Epithelial cell of esophagus (primary cell): ENCODE measurements at places on chromosomes 5 and 9.

DNA sequence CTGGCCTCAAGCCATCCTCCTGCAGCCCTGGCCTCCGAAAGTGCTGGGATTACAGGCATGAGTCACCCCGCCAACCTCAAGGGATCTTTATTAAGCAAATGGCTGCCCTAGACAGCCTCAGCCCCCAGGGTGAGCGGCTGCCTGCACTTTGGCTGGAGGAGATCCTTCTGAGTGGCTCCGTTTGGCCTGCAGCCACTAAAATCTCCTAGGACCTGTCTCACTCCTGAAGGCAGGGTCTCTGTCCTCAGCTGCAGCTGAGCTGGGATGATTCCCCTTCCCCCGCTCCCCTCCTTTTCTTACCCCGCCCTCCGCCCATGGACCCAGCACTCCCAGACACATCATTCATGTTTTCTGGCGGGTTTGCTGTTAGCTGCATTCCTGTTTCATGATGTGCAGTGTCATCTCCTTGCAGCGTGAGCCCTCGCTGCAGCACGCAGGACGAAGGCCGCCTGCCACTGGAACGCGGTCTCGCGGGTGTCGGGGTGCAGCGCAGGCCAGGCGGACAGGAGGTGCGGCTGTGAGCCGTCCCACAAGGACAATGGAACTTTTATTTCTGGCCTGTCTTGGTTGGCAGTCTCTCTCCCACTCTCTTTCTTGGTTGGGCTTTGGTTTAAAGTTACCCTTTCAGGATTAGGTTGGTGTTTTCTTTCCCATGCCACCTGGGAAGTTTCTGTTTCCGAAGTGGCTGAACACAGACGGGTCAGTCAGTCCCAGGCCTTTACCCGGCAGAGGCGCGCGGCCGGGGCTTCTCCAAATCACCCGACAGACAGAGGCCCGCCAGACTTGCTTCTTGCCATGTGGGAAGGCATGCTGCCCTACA is 137.1 kb downstream of the FOXD1 start:
- DNase-seq: peak; percentile 89

DNA sequence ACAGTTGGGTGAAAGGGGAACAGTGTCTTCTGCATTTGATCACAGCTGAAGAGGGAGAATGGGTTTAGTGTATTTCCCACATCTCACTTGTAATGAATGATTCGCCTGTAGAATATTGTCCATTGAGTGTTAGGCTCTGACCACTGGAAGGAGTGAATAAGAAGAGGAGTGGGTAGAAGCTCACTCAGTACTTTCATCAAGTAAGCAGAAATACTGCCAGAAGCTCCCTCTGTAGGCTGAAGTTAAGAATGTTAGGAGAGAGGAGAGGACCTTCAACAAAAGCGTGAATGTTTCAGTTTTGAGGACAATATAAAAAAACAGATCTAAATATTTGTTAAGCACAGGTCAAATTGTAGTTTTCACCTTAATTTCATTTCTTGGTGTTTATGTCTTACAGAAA is 27.5 kb downstream of the FSD1L start:
- DNase-seq: peak; percentile 27

- DNase-seq: peak; percentile 30
Observed at GRCh38 chr5:139658928-139659667, 10.9 kb downstream of the CXXC5 start.

DNA sequence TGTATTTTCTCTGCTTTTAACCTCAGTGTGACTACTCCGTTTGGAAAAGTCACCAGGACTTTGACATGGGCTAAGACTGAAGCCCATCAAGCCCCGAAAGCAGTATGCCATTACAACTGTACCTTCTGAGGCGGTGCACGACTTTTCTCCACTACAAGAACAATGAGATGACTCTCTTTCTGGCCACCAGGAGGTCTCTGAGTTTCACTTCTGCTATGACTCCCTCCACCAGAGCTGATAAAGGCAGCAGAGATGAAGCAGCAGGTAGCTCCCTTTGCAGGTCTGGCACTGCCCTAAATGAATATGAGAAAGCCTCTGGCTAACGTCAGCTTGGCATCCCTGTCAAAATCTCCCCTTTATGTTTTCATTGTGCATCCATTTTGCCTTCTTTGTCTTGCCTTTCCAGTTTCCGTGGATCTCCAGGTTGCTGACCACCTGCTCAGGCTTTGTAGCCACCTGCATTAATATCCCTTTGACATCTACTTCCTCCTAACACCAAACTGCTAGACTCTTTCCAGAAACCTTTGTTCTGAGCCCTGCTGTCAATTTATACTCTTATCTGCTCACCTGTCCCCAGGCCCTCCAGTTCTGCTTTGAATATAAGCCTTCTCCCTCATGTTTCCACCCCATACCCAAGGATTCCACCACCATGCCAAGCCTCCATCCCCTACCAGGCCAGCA is 221.7 kb downstream of the ZNF608 start:
- no peak for DNase-seq

- peak; percentile 33 for DNase-seq
Observed at GRCh38 chr9:36165826-36166167, 3.4 kb upstream of the CCIN start.

DNA sequence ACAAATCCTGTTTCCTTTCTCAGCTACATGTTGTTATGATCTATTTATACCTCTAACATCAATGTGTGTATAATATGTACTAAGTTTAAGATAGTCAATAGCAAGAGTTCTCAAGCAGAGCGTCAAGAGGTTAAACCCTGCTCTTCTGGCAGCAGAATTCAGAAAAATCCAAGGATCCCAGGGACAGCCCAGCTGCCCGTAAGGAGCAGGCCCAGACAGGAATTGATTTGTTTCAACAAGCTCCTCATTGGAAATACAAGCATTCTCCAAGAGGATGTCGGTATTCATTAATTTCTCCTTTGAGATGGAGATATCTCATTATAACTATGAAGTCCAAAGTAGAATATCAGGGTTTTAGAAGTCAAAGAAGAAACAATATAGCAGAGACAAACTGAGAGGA is 14.9 kb downstream of the EFNA5 start:
- peak; percentile 91 for DNase-seq

GRCh38 chr5:116361171-116361967 is 213.3 kb downstream of the SEMA6A start:
- DNase-seq: peak; percentile 59

DNA sequence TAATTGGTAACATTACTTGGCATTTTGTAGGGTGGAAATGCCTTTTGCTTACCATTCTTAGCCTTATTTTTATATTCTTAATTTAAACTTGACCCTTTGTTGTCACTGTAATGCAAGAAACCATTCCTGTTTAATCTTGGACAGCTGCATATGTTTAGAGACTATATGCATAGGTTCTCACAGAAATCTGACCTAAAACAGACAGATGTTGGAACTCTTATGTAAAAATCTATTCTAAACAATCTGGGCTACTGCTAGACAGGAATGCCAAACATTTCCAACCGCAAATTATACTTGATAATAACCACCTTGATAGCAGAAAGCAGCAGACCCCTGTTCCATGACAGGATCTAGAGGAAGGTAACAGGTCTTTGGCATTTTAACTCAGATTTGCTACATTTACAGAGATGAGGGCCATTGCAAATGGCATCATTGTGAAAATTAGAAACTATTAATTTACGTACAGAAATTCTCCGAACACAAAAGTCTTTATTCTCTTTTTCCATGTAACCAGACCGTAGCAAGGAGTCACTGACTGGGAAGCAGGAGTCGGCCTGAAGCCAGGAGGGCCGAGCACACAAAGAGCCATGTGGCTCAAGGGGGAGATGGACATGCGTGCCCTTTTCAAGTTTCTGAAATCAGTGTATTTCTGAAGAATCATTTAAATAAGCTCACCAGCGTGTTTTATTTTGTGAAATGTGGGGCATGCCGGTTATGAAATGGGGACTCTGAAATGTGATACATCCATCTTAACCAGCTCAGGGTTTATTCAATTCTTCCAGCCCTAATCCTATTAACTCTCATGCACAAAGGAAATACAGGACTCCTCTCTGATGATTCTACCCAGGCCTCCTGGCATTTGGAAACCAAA is 139.3 kb downstream of the AOPEP start:
- no peak for DNase-seq

GRCh38 chr5:180141068-180141660 is 67.8 kb downstream of the RASGEF1C start:
- DNase-seq: no peak

DNA sequence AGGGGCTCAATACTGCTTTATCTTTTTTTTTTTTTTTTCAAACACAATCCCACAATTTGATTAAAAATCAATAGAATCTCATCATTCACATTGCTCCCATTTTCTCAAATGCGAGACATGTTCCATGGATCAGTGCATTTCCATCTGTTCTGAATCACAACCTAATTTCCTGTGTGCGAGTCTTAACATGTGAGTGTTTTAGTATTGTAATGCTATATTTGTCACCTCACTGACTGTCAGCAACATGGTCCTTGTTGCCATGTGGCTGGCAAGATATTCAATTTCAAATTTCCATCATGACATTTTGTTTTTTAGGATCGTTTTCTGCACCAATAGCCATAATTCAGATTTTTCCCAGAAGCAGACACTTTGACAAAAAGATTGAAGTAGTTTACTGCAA is 233.2 kb upstream of the PRDM9 start:
- DNase-seq: peak; percentile 69

DNA sequence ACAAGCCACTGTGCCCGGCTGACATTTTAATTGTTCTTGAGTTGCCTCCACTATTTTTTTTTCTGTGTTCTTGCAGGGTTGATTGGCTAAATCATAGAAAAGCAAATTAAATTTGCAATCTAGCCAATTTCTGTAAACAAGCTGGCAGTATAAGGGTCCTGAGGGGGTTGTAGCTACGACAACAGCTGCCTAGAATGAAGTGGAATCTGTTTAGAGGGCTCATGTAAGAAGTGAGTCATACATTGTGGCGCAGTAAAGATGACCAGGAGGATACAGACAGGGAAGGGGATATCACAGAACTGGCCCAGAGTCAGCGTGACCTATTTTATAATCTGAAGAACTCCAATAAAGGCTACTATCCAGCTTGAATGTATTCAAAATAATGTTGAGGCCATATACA is 82.2 kb upstream of the TLE1 start:
- DNase-seq: no peak

DNA sequence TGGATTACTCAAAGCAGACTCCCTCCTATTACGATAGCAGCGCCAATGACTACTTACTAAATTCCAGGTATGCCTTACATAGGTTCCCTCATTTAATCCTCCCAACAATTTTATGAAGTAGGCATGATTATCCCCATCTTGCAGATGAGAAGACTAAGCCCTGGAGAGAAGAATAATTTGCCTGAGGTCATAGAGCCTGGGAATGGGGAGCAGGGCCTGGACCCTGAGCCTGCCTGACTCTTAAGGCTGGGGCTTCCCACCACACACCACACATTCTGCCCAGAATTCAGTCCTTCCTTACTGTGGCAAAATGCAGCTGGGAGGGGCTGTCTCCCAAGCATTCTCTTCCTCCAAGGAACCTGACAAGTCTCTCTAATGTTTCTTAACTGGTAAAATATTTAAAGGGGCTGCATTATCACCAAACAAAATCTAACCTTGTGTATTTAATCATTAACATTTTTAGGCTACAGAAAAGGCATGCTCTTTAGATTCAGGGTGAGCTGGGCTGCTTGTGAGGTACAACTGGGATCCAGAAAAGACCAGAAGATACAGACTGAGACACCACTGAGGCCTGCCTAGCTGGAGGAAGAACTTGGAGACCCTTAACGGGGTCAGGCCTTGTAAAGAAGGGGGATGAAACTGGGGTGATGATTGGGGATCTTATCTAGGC is 26.1 kb downstream of the LHFPL2 start:
- DNase-seq: no peak

- DNase-seq: no peak
Observed at GRCh38 chr5:30650311-30650710, 543.2 kb upstream of the CDH6 start.

DNA sequence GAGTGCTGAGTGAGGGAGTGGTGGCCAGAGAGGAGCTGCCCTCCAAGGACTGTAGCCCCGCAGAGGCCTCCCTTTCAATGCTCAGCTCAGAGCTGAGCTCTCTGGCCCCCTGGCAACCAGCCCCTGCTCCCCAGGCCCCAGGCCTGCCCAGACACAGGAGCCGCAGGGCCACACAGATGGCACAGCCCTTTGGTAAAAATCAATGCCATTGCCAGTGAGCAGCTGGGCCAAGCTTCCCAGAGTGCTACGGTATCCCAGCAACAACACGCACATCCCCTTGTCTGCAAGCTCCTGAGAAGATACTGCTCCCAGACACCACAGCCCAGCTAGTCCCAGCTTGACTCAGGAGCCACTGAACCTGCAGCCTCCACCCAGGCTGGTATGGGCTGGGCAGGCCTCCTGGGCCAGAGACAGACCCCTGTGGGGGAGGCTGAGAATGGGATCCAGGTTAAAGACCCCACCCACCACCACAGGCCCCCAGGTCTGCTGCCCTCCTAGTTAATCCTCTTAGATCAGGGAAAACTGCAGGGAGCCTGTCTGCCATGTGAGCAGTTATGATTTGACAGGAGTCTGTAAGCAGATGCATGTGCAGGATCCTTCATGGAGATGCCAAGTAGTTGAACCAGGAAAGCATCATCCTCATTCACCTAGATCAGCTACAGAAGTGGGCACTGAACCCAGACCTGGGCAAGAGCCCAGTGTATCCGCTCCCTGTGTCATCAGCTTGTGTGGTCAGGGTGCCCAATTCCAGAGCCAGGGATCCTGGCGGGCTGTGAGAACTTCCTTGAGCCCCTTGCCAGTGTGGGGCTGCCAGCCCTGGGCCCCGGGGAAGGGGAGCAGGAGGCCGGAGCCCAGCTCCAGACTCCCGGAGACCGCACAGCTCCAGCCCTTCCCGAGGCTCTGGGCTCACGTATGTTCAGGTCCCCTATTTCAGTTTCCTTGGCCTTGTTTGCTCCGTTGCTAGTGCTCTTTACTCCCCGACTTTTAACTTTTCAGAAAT is 26.7 kb upstream of the ADAMTS2 start:
- DNase-seq: no peak

DNA sequence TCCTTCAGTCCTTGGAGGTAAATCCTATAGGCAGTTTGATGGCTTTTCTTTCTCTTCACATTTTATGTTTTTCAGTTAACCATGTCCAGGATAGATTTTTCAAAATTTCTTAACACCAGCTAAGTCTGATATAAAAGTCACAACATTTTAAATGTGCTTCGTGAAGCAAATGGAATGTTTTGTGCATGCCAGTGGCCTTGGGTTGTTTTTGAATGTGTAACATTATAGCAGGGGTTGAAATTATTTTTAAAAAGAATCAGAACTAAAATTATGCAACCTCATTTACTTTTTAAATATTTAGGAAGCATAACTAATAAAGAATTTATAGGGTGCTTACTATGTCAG is 201.1 kb downstream of the ARHGEF28 start:
- no peak for DNase-seq

GRCh38 chr9:81032030-81032572 is 657.2 kb downstream of the TLE1 start:
- DNase-seq: peak; percentile 80

DNA sequence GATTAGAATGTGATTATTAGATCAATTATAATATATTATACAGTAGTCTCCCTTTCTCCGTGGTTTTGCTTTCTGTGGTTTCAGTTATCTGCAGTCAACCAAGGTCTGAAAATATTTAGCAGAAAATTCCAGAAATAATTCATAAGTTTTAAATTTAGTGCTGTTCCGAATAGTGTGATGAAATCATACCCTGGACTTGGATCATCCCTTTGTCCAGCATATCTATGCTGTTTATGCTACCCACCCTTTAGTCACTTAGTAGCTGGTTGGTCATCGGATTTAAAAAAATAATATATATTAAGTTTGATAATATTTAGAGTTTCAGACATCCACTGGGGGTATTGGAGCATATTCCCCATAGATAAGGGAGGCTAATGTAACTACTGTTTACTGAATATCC is 19.6 kb downstream of the RMI1 start:
- DNase-seq: no peak

- DNase-seq: no peak
Observed at GRCh38 chr5:83323557-83324180, 147.9 kb upstream of the VCAN start.

- DNase-seq: no peak
Observed at GRCh38 chr9:16290169-16290568, 580.3 kb downstream of the BNC2 start.
